ENCODE measurements at places on chromosomes 13 and 19.
A peak's percentile ranks its signal among the peaks of the same experiment; 100 is the strongest.

- H3K4me3 ChIP-seq = no peak overlapping the region
- no peaks in the 10 kb centered on the region for H3K36me3 ChIP-seq
- no peaks in the 10 kb centered on the region for H3K4me1 ChIP-seq
- no peak for DNase-seq
- H3K27ac ChIP-seq = no peak overlapping the region
Measured at GRCh38 chr13:78004821-78005220, 86.2 kb upstream of the EDNRB start.

DNA sequence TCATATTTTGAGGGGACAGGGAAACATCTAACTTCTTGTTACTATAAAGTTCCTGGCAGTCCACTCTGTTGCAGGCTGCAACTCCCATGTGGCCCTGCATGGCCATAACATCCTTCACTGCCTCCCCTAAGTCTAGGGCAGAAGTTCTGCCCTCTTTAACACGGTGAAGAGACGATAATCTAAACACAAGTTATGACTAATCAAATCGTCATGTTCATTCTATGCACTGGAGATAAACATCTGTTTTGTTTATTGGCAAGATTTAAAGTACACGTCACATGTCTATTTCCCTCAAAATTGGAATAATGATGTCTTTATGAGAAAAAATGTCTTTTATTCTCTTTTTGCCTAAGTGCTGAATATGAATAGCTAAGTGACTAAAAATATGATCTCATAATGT, 1629.4 kb downstream of the PCDH9 start:
- no peak overlapping the region for H3K27ac ChIP-seq
- H3K4me3 ChIP-seq = no peak overlapping the region
- DNase-seq = no peak
- no peaks in the 10 kb centered on the region for H3K4me1 ChIP-seq
- H3K36me3 ChIP-seq = no peaks in the 10 kb centered on the region
- no peaks in the 10 kb centered on the region for H3K27me3 ChIP-seq

DNA sequence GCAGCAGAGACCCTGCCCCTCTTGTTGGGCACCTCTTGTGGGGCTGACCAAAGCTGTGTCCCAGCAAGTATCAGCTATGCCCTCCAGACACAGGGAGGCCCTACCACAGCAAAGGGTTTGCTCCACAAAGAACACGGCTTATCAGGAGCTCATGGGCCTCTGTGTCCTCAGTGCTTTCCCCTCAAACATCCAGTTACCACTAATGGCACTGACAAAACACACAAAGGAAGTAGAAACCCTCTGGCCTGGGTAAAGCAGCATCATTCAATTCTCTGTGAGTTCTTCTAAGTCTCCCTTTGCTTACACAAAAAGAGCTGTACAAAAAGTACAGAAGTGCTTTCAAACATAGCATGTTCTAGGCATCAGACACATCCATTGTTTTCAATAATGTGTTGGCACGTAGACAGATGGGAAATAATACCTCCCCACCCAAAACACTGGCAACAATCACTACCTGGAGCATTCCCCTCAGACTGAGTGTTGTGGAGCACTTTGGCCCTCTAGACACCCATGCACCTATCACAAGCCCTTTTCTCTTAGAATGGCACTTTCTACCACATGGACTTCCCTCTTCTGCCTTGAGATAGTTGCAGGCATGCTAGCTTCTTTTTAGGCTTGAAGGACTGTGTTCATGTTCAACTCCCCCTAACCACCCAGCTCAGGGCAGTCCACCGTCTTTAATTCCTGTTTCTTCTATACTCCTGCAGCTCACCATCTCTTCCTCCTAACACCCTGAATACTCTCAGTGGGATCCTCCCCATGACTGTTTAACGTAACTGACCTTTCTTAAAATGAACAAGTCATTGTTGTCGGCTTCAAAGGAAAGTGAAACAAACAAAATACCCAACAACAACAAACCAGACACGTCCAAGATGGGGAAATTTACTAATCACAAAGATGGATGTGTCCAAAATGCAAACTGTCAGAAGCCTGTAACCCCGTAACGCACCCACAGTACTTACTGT, 43.5 kb downstream of the ATP7B start:
- H3K4me1 ChIP-seq = no peaks in the 10 kb centered on the region
- H3K36me3 ChIP-seq = no peaks in the 10 kb centered on the region
- no peak overlapping the region for H3K27ac ChIP-seq

GRCh38 chr19:34480971-34481841, at the start of gene WTIP:
WTIP (plus strand) TSS chr19:34481758; CDS start chr19:34481975, 217 bp downstream.
- H3K36me3 ChIP-seq = no peaks in the 10 kb centered on the region
- peak; percentile 81 for DNase-seq
- H3K27me3 ChIP-seq = no peaks in the 10 kb centered on the region
- peak within 1 kb of the TSS; percentile 16 for H3K27ac ChIP-seq

- H3K4me1 ChIP-seq = peaks cover 4% of the 10 kb centered on the region
- no peak overlapping the region for H3K27ac ChIP-seq
- H3K27me3 ChIP-seq = no peaks in the 10 kb centered on the region
- H3K36me3 ChIP-seq = no peaks in the 10 kb centered on the region
Measured at GRCh38 chr19:50838239-50838638, 4.9 kb upstream of the KLK15 start.

DNA sequence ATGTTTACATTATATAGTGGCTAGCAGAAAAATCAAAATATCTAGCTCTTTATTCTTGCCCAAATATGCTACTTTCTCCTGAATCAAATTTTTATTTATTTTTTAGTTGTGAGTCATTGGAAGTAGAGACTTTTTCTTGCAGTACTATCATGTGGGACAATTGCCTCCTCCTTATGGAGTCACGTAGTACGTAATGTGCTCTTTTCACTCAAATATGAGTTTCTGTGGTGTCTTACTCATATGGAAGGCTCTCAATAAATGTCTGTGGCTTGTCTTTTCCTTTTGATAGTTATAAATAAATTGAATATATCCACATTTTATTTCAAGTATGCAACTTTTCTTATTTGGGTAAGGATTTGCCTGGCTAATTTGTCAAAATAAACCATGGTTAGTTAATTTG, 1411.0 kb upstream of the SLC10A2 start:
- H3K27ac ChIP-seq = no peak overlapping the region
- H3K4me3 ChIP-seq = no peak overlapping the region
- H3K27me3 ChIP-seq = no peaks in the 10 kb centered on the region
- no peak for DNase-seq

DNA sequence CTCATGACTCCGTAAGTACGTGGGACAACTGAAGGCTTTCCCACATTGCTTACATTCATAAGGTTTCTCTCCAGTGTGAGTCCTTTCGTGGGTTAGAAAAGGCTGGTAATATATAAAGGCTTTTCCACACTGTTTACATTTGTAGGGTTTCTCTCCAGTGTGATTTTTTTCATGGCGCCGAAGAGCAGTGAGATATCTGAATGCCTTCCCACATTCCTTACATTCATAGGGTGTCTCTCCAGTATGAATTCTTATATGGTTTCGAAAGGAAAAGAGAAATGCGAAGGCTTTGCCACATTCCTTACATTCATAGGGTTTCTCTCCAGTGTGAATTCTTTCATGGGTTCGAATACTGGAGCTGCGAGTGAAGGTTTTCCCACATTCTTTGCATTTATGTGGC, 29.5 kb downstream of the ZNF490 start:
- H3K36me3 ChIP-seq = no peaks in the 10 kb centered on the region
- DNase-seq = no peak

- no peak overlapping the region for H3K4me3 ChIP-seq
- DNase-seq = no peak
- H3K27me3 ChIP-seq = peaks cover 4% of the 10 kb centered on the region
- H3K4me1 ChIP-seq = no peaks in the 10 kb centered on the region
Measured at GRCh38 chr19:1780272-1780958, 27.1 kb downstream of the ONECUT3 start.

- DNase-seq = peak; percentile 94
- H3K4me3 ChIP-seq = no peak overlapping the region
- H3K4me1 ChIP-seq = peaks cover 4% of the 10 kb centered on the region
- no peaks in the 10 kb centered on the region for H3K36me3 ChIP-seq
Measured at GRCh38 chr19:35066691-35067563, 25.4 kb downstream of the HPN start.

- H3K4me3 ChIP-seq = no peak overlapping the region
- H3K27ac ChIP-seq = no peak overlapping the region
- H3K27me3 ChIP-seq = no peaks in the 10 kb centered on the region
- DNase-seq = no peak
- no peaks in the 10 kb centered on the region for H3K36me3 ChIP-seq
- H3K4me1 ChIP-seq = no peaks in the 10 kb centered on the region
Measured at GRCh38 chr13:25688536-25688935, 316.8 kb downstream of the ATP8A2 start.

- peak; percentile 81 for DNase-seq
- H3K27ac ChIP-seq = peak overlapping the region; percentile 92
- H3K4me1 ChIP-seq = peaks cover 17% of the 10 kb centered on the region
- peak overlapping the region; percentile 89 for H3K4me3 ChIP-seq
- H3K36me3 ChIP-seq = no peaks in the 10 kb centered on the region
Measured at GRCh38 chr19:54448040-54448773, 792 bp upstream of the LENG8 start.

- no peak overlapping the region for H3K4me3 ChIP-seq
- H3K4me1 ChIP-seq = peaks cover 9% of the 10 kb centered on the region
- no peaks in the 10 kb centered on the region for H3K36me3 ChIP-seq
Measured at GRCh38 chr13:90686442-90686841, 661.0 kb upstream of the MIR17HG start.

GRCh38 chr13:39516096-39516495, 86.9 kb downstream of the LHFPL6 start:
- no peaks in the 10 kb centered on the region for H3K4me1 ChIP-seq
- no peak overlapping the region for H3K27ac ChIP-seq
- no peaks in the 10 kb centered on the region for H3K36me3 ChIP-seq
- no peak for DNase-seq
- no peak overlapping the region for H3K4me3 ChIP-seq
- no peaks in the 10 kb centered on the region for H3K27me3 ChIP-seq

- H3K36me3 ChIP-seq = peaks cover 5% of the 10 kb centered on the region
- H3K27ac ChIP-seq = no peak overlapping the region
- no peak overlapping the region for H3K4me3 ChIP-seq
- DNase-seq = no peak
Measured at GRCh38 chr19:12075538-12076139, 11.1 kb downstream of the ZNF844 start.

DNA sequence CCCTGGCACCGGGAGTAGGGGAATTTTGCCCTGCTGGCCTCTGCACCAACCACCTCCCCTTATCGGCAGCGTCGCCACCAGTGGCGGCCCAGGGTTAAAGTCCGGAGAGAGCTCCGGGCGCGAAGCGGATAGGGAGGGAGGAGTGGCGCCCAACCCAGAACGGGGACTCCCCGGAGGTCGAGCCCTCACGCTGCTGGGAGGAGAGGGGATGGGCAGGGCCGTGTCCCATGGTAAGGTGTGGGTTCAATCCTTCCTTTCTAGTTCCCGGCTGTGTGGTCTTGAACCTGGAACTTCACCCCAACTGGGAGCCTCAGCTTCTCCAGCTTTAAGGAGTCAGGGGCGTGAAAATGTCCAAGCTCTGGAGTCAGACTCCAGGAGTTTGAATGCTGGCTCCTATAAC, 23.3 kb upstream of the BCL3 start:
- H3K27me3 ChIP-seq = no peaks in the 10 kb centered on the region
- H3K4me1 ChIP-seq = peaks cover 22% of the 10 kb centered on the region
- H3K27ac ChIP-seq = no peak overlapping the region
- no peak overlapping the region for H3K4me3 ChIP-seq

GRCh38 chr13:21987793-21988192, 316.9 kb downstream of the FGF9 start:
- no peak for DNase-seq
- H3K27me3 ChIP-seq = no peaks in the 10 kb centered on the region
- H3K27ac ChIP-seq = no peak overlapping the region
- H3K4me3 ChIP-seq = no peak overlapping the region
- no peaks in the 10 kb centered on the region for H3K36me3 ChIP-seq

DNA sequence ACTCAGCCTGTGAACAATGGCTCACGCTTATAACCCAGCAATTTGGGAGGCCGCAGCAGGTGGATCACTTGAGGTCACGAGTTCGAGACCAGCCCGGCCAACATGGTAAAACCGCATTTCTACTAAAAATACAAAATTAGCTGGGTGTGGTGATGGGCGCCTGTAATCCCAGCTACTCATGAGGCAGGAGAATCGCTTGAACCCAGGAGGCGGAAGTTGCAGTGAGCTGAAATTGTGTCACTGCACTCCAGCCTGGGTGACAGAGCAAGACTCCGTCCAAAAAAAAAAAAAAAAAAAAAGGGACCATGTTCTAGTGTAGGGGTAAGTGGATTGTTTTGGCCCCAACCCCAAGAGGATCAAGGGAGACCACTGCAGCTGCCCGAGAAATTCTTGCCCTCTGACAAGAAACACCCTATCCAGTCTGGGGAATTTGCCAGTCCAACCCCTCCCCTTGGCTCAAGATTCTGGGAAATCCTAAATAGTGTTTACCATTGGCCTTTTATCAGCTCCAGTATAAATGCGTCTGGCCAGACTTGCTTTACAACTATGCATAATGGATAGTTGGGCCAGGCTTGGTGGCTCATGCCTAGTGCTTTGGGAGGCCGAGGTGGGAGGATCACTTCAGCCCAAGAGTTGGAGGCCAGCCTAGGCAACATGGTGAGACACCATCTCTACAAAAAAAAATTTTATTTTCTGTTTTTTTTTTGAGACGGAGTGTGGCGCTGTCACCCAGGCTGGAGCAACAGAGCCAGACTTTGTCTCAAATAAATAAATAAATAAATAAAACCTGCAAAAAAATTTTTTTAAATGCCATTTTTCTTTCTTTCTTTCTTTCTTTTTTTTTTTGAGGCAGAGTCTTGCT, 5.1 kb upstream of the DHDH start:
- no peak overlapping the region for H3K27ac ChIP-seq
- H3K4me1 ChIP-seq = no peaks in the 10 kb centered on the region
- no peak for DNase-seq
- no peaks in the 10 kb centered on the region for H3K27me3 ChIP-seq
- no peaks in the 10 kb centered on the region for H3K36me3 ChIP-seq

- no peaks in the 10 kb centered on the region for H3K36me3 ChIP-seq
- no peak for DNase-seq
- H3K4me3 ChIP-seq = no peak overlapping the region
- H3K27ac ChIP-seq = no peak overlapping the region
Measured at GRCh38 chr13:67377919-67378318, 147.8 kb upstream of the PCDH9 start.

- peak; percentile 67 for DNase-seq
- H3K4me3 ChIP-seq = peak overlapping the region; percentile 61
- H3K36me3 ChIP-seq = no peaks in the 10 kb centered on the region
- peak overlapping the region; percentile 62 for H3K27ac ChIP-seq
- H3K27me3 ChIP-seq = no peaks in the 10 kb centered on the region
Measured at GRCh38 chr13:52851137-52851962, 2.9 kb upstream of the PCDH8 start.

- H3K27me3 ChIP-seq = no peaks in the 10 kb centered on the region
- no peaks in the 10 kb centered on the region for H3K36me3 ChIP-seq
- peak overlapping the region; percentile 80 for H3K27ac ChIP-seq
Measured at GRCh38 chr19:18363787-18364186, 22.2 kb upstream of the GDF15 start.

Measured in testis (tissue), 5 donors.